Muscle of back (tissue), 13 donors: ENCODE measurements at places on chromosomes 3 and 15.

DNA sequence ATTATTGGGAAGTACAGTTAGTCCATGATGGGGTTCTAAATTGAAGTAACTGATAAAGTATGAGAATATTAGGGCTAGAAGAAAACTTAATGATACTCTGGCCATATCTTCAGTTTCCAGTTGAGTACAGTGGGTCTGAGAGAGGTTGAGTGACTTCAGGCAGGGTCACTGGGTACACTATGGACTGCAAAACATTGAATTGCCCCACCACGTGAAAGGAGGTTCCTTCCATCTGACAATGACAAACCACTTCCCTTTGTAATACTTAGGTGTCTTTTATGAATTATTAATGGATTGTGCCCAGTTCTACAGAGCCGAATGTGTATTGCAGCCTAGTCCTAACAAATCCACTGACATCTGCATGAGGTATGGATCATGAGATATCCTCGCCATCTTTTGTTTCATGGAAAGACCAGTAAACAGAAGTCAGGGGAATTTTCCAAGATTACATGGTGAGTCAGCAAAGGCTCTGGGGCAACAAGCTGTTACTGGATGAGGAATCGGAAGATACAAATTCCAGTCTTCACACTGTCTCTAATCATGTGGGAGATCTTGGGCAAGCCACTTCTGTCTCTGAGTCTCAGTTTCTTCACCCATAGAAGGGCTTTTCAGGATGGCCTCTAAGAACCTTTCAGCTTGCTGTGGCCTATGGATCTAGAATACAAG lies 66.5 kb upstream of the BCL6 start:
- DNase-seq = no peak

DNA sequence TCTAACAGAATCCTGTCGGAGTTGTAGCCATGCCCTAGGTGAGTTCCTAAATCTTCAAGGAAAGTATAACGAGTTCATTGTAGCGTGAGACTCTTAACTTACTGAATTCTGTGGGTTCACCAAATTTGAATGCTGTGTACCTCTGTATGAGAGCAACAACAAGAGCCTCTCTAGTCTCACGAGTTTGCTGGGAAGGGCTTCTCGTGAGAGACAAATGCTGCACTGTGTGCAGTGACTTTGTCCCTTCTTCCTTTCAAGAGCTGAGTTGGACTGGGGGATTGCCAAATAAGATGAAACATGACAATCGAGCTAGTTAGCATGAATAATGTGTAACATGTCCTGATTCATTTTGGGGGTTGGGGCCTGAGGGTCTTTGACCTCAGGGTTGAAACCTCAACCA lies 32.2 kb downstream of the KAT2B start:
- no peak for DNase-seq

- no peak for DNase-seq
Measured at GRCh38 chr3:46981932-46982471, 2.5 kb downstream of the NBEAL2 start.

- DNase-seq = peak; percentile 98
Measured at GRCh38 chr3:58491506-58492402, at the start of gene KCTD6. TSS of gene KCTD6 (plus strand) at chr3:58492096. CDS start at chr3:58498756, 6,660 bp downstream.

GRCh38 chr3:100006570-100007271 lies 107.6 kb downstream of the FILIP1L start:
- DNase-seq = no peak

DNA sequence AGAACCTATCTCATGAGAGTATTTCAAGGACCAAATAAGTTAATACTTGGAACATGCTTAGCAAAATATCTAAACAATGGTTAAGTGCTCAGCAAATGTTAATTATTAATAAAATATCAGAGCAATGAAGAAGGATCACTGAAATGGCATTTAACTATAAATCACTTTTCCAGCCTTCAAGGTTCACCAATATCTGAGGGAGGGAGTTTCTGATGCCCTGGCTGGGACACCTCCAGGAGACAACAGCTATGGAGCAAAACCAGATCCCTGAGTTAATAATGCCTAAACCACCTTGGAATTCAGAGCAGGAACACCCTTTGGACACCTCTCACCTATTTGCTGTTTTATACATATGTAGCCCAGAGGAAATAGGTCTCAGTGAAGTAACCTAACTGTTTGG lies 6.4 kb upstream of the FAM174B start:
- no peak for DNase-seq

DNA sequence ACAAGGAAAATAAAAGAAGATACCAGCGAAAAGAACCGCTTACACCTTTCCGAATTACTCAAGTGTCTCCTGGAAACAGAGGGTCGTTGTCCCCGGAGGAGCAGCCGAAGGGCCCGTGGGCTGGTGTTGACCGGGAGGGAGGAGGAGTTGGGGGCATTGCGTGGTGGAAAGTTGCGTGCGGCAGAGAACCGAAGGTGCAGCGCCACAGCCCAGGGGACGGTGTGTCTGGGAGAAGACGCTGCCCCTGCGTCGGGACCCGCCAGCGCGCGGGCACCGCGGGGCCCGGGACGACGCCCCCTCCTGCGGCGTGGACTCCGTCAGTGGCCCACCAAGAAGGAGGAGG lies 325 bp downstream of the ALCAM start:
- peak; percentile 22 for DNase-seq

DNA sequence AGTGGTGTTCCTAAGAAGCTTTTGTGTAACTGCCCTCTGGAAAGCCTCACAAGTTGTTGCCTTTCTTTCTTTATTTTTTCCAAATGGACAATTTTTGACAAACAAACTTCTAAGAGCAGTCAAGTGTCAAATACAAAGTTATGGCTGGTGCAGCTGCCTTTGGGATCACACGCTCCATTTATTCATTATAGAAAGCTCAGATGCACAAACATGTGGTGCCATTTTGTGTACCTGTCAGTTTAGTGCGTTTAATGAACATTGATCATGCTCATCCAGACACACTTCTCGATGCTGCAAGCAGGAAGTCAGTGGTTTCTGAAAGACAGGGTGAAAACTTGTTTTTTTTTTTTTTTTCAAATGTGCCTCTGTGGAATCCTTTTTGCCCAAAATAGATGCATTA lies 324.5 kb downstream of the CNTN4 start:
- DNase-seq = no peak

GRCh38 chr15:90031231-90031791 lies 30.2 kb downstream of the ZNF710 start:
- no peak for DNase-seq

GRCh38 chr15:42094512-42094963 lies at the start of gene PLA2G4D:
TSS of gene PLA2G4D (minus strand) at chr15:42094562. CDS start at chr15:42094459, 103 bp downstream.
- DNase-seq = no peak

GRCh38 chr3:128770387-128770786 lies 44.4 kb downstream of the RAB7A start:
- no peak for DNase-seq

- no peak for DNase-seq
Measured at GRCh38 chr15:50344006-50344464, 11.0 kb downstream of the GABPB1 start.

GRCh38 chr3:168030577-168030976 lies 65.1 kb downstream of the GOLIM4 start:
- DNase-seq = no peak

GRCh38 chr3:131221731-131222130 lies 159.8 kb upstream of the NUDT16 start:
- peak; percentile 56 for DNase-seq

GRCh38 chr3:46984591-46985459 lies 5.4 kb downstream of the NBEAL2 start:
- no peak for DNase-seq

- DNase-seq = no peak
Measured at GRCh38 chr15:79562899-79563298, 130.8 kb downstream of the MINAR1 start.

DNA sequence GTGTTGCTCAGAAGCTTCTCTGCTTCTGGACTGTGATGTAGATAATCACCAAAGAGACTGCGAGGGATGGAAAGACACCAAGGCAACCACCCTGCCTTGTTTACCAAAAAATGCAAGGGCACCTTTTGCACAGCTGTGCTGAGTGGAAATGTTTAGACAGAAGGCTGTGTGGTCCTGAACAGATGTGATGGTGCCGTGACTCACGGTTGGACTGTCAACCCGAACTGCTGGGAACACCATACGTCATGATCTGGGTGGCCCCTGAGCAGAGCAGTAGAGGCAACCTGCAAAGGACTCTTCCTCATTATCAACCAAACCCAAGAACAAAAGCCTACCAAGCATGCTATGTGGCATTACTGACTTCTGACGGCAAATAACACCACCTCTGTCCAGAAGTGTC lies 61.3 kb upstream of the LPP start:
- DNase-seq = no peak

DNA sequence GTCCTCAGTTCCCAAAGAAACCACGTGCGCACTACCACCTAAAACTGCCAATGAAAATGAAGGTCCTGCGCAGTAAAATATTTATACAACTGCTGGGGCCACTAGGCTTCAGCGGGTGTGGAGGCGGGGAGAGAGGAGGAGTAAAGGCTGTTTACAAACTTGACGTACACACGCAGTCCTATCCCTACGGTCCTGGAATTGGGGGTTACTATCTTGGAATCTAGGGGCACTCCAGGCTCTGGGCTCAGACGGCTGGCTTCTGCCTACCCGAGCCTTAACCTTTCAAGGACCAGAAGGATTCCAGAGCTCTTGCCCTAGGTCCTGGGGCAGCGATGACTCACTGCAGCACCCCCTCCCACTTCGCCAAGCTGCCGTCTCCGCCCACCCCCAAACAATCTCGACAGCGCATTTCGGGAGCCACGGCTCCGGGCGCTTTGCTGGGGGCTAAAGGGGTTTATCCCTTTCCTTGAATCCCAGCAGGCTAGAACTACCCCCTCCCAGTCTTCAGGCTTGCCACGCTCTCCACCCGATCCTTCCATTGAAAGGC lies 3.0 kb downstream of the ADAMTS9 start:
- DNase-seq = peak; percentile 53

DNA sequence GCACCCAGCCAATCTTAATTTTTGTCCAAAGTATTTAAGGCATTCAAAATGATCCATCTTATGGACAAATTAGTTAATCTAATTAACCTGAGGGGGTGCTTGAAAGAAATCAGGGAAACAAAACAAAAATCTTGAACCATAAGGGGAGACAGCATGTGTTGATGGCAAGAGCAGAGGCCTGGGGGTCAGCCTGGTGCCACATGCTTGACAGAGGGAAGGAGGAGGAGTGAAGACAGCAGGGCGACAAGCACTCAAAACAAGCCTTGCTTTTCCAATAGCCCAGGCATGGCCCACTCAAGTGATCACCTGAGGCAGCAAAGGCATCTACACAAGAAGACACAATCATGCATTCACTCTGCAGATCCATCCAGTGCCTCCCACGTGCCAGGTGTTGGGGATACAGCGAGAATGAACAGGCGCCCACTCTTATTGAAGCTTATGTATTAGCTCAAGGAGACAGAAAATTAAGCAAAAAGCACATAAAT lies 25.0 kb upstream of the MGLL start:
- DNase-seq = no peak

- DNase-seq = no peak
Measured at GRCh38 chr3:47542471-47543173, 29.1 kb upstream of the ELP6 start.

GRCh38 chr3:197465197-197465995 lies 90.4 kb downstream of the BDH1 start:
- DNase-seq = no peak
